ENCODE measurements at places on chromosomes 7 and 10.

GRCh38 chr7:55157764-55158105, 138.9 kb downstream of the EGFR start:
- DNase-seq, result no peak

GRCh38 chr7:90272242-90272641, 27.3 kb downstream of the CFAP69 start:
- no peak for DNase-seq

DNA sequence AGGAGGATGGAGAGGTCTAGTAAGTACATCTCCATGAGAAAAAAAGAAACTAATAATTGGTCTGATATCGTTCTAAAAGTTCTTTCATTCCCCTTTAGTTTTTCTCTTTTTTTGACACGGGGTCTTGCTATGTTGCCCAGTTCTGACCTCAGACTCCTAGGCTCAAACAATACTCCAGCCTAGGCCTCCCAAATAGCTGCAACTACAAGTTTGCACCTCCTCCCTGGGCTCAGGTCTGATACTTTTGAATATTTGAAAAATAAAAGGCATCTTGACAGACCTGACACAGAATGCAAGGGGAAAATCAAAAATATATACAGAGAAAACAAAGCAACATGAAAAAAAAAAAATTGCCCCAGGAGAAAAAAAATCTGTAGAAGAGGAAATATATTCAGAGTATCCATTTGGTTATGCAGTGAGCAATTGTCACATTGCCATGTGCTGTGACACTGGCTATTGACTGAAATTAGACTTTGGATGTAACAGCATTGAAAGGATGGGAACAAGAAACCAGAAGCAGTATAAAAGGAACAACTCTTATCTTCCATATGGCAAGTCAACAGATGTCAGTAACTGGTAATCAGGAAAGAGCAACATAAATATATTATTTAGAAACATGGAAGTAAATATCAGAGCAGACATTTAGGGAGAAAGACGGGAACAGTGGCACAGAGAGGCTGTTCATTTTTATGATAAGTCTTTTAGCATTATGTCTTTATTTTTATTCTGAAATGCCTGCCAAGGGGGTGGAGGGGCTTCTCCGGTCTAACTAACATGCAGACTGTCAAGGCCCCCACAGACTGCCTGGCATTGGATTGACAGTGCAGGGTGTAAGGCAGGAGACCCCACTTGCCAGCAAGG, 408.4 kb downstream of the PARD3 start:
- no peak for DNase-seq

DNA sequence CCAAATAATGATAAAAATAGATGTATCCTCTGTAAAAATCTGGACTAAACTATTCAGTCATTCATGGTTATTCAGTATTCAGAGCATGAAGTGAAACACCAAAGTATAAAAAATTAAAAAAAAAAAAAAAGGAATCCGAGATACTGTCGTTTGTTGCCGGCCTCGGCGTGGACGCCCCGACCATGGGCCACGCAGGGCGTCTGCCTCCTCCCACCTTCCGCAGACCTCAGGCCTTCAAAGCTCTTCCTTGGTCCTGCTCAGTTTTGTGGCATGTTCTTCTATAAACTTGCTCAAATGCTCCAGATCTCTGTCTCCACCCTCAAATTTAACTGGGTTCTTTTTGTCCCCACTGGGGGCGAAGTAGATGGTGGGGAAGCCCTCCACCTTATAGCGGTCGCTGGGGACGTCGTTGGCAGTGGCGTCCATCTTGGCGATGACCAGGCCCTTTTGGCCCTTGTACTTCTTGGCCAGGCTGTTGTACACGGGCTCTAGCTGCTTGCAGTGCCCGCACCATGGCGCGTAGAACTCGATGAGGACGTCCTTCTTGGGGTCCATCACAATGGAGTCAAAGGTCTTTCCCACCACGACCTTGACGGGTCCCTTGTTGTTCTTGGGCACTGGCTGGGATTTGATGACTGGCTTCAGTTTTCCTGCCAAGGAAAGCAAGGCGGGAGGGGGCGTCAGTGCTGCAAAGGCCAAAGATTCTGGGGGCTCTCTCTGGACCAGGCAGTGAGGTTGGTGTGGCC, 24.6 kb downstream of the PDIA4 start:
- no peak for DNase-seq

DNA sequence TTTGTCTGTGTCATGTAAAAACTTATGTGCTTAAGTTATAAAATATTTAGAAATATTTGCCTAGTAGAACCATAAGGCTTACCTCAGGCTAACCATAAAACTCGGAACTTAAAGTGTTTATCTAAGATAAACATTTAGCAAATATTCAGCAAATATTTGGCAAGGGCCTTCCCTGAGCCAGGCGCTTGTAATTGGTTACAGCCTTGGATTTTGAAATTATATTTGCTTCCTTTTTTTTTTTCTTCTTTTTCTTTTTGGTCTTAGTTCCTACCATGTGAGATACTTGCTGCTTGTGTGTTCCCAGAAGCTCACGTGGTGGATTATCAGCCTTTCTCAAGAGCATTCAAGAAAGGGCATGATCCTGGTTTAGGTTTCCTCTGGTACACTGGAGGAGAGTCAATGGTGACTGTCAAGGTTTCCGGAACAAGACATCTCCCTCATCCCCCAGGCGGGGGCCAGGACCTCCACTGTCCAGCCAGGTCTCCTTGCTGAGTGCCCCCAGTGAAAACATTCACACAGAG, 5.2 kb upstream of the BRI3 start:
- no peak for DNase-seq

GRCh38 chr10:123229927-123230630, 75.9 kb downstream of the BUB3 start:
- no peak for DNase-seq

DNA sequence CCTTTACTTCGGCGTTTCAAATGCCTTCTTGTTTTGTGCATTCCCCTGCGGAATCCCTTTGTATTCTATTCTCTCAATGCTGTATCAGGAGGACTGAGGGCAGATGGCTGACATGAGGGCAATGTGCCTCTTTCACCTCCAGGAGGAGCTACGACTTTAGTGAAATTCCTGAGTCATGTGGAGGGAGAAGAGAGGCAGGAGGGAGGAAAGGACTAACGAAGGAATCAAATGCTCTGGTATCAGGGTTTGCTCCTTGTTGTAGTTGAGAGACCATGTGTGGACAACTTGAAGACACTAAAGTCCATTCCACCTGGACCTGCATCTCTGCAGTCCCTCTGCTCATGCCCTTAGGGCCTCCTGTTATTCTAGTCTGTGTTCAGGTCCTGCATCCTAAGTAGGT, 40.2 kb upstream of the PRSS58 start:
- DNase-seq, result no peak

GRCh38 chr7:26143298-26144048, 8.5 kb upstream of the NFE2L3 start:
- no peak for DNase-seq

DNA sequence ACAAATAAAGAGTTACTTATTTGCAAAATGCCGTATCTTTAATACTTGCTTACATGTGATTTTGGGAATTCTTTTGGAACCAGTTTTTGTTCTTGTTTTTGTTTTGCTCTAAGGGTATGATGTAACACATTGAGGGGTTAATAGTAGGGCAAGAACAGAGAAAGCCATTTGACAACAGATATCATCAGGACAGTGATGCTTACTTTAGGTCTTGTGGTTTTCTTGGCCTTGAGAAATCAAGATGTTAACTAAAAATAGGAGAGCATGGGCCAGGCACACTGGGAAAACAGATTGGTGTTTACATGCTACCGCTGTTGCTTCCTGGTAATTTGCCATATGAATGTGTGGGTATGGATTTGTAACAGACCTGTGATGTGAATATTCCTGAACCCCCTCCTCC, 3.7 kb downstream of the SAMD8 start:
- DNase-seq, result no peak

GRCh38 chr7:66558660-66559465, 69.8 kb upstream of the KCTD7 start:
- DNase-seq, result no peak

DNA sequence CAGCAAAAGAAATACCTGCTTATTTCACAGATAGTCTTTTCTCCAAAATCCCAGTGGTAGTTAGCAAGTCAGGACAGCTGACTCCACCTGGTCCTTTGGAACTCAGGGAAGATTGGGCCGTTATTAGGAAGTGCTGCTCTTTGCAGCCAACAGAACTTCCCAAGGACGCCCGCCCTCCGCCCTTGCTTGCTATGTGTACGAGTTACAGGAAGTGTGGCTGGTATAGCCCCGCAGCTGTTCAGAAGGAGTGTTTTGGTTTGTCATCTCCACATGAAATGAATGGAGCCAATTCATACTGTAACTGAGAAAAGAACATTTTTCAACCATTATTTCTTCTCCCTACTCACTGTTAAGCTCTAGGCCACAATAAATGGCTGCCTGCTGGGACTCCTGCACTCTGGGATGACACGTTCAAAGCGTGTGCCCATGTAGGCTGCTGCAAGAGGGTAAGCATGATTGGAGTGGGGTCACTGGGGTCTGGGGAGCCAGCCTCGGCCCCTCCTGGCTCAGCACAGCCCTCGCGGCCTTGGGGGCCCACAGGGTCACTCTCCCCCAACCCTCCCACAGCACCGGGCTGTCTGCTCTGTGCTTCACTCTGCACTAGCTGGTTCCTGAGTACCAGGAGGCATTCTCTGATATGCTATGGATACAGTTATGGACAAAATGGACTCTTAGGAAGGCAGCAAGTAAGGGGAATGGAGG, 244.0 kb downstream of the EBF3 start:
- no peak for DNase-seq

GRCh38 chr7:27175626-27176523, 1.8 kb upstream of the HOXA10 start:
- DNase-seq, result no peak

DNA sequence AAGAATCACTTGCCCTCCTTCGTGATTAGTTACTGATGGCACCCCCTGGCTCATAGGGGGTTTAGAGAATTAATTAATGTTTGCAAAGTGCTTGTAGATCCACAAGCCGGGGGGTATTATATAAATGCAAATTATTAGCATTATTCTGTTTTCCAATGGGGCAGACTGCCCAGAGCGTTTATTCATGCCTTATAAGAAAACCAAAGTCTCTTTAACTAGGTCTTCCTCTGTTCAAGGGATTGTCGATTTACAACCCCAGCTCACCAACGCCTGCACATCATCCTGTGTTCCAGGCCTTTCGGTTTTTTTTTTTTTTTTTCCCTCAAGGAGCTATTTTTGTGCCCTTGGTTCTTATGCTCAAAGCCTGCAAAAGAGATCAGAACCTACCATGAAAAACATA, 630.7 kb downstream of the PARD3 start:
- no peak for DNase-seq

GRCh38 chr7:1289666-1290025, 57.0 kb downstream of the UNCX start:
- no peak for DNase-seq

- DNase-seq, result no peak
Observed at GRCh38 chr10:24981161-24981710, 28.8 kb upstream of the PRTFDC1 start.

DNA sequence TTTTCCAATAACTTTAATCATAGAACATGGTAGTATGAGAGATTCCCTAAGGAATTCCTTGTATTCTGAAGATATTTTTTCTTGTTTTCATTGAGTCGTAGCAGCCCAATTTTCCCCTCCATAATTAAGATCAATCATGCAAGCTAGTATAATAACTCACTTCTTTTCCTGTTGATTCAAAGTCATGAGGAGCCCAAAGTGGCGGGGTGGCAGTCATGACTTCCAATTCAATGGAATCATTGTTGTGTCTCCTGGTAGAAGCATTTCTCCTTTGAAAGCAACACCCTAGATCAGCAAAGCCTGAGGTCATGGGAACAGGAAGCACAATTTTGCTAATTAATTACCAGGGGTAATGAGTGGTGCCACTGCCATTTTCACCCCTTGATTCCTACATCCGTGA, 77.6 kb upstream of the MAGI2 start:
- DNase-seq, result no peak

DNA sequence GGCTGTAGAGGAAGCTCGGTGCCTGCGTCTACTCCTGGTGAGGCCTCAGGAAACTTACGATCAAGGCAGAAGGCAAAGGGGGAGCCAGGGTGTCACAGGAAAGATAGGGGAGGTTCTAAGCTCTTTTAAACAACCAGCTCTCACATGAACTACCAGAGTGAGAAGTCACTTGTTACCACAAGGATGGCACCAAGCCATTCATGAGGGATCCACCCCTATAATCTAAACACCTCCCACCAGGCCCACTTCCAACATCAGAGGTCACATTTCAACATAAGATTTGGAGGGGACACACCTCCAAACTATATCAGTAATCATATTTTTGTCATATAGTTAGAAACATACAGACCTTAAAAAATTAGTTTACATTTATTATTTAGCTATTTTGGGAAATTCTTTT, 9.4 kb downstream of the NOC3L start:
- no peak for DNase-seq

GRCh38 chr7:30177186-30177585, 42.4 kb downstream of the MTURN start:
- DNase-seq, result no peak

- no peak for DNase-seq
Observed at GRCh38 chr10:25565570-25565969, 368.5 kb upstream of the MYO3A start.

DNA sequence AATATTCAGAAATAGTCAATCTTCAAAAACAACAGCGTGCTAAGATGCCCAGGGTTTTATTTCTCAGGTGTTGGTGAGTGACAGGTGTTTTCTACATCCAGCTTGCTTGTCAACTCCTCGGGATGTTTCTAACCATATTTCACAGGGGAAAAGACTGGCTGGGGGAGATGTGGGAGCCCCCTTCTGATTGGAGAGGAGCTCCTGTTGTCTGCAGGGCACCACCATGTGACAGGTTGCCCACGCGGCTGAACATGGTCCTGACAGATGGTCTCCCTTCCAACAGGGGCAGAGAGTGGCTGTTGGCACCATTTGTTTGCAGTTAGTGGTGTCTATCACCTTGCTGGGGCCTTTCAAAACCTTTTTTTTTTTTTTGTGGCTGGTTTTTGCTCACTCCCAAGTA, 16.5 kb upstream of the GPR26 start:
- DNase-seq, result no peak

DNA sequence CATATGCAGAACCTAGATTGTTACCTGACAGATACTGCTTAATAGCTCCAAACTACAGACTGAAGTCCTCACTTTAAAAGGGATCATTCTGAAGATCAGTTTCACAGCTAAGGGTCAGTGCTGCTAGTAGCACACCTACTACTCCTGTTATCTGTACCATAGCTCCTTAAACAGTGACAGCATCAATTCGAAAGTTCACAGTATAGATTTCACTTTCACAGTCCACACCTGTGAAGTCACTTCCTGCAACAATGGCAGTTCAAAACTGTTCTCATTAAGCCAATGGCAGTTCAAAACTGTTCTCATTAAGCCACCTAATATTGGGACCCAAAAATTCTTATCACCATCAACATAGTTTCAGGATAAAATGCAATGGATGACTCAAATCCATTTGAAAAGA, 10.7 kb upstream of the FHIP2A start:
- DNase-seq, result no peak

Data from NCI-H2029 treated with DMSO at 0.1 percent for 48 hours (cell line).